ENCODE measurements at places on chromosomes 2 and 18.

GRCh38 chr2:160647967-160648685, 154.5 kb upstream of the RBMS1 start:
- DNase-seq = no peak

GRCh38 chr18:13716916-13717315, 9.4 kb downstream of the FAM210A start:
- DNase-seq = no peak

GRCh38 chr2:99657691-99658258, 168.0 kb upstream of the REV1 start:
- no peak for DNase-seq

DNA sequence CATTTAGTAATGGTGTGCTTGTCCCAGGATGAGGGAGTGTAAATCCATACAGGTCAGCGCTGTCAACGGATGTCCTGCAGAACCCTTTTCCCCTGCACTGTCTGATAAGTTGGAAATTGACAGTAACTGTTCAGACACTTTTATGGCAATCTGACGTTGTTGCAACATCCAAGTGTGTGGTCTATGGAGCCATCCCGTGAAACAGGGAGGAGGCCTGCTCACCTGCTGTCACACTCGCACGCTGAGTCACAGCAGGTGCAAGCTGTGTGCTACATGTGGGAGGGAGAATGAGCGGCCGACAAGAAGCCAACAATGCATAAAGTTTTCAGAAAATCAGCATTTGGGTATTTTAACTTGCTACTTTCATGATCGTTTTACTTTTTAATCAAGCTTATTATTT, 43.7 kb upstream of the RMDN2 start:
- DNase-seq = no peak

- no peak for DNase-seq
These were observed 56.4 kb downstream of the MAP4K3 start for GRCh38 chr2:39380525-39381150.

DNA sequence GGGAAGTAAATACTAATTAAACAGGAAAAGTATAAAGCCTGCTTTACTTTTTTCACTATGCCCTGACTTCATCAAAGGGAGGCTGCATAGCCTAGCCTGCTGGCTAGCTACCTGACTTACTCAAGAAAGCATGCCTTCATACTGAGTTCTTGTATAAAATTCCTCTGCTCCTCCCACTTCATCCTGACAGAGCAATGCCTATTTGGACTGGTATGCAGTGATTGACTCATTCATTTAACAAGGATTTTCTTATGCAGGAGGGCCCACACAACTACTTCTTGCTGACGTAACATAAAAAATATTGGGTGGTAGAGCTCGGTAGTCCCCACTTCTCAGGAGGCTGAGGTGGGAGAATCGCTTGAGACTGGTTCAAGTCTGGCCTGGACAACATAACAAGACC, 70.5 kb downstream of the PRPF40A start:
- no peak for DNase-seq

- DNase-seq = peak; percentile 71
These were observed 18.9 kb downstream of the GNLY start for GRCh38 chr2:85712849-85713612.

DNA sequence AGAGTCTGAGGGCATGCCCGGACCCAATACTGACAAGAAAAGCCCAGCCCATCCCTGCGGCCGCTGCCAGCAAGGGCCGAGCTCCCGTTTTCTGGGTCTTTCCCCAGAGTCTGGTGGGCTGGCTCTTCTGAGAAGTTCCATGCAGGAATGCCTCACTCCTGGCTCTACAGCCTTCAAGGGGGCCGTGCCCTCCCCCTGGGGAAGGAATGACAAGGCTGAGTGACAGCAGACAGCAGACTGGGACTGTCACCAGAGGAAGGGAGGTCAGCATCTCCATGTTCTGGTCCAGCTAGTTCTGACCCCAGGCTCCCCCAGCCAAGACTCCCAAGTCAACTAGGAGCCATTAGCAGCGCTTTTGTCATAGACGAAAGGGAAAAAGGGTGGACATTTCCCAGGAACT, 13.0 kb upstream of the SEMA4C start:
- no peak for DNase-seq

DNA sequence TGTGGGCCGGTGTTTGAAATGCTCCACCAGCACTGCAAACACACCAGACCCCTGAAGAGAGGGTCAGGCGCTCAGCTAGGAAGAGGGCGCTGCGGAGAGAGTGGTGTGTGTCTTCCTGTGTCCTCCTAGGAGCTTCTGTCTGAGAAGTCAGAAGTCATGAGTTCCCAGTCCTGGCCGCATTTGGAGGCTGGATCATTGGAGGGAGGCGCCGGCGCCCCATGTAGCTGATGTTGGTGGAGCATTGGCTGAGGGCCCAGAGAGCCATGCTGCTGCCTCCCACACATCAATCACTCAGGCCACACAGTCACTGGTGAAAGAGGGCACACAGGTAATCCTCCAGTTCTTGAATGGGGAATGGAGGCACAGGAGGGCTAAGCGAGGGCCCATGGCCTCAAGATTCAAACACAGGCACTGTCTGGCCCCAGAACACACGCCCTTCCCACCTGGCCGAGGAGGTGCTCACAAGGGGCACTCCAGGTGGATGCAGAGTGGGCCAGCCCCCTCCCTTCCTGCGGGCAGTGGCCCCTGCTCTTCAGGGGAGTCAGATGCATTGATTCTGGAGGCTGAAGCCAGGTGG, 66.3 kb downstream of the RRM2 start:
- DNase-seq = no peak

DNA sequence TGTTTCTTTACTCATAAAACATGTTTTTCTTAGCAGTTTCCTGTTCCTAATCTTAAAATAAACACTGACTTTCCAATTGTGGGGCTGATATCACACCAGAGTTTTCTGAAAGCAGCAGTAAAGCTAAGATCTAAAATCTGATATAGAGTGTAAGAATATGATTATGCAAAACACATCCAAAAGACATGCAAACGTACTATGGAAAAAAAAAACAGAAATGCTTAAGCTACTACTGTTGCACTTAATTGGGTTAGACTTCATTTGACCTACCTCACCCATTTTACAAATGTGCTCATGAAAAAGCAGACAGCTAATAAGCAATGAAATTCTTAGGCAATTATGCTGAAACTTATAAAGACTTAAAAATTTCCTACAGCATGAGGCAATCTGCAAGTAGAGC, 10.5 kb downstream of the CYTIP start:
- DNase-seq = no peak

GRCh38 chr2:233711312-233712008, 1.2 kb upstream of the UGT1A5 start:
- peak; percentile 65 for DNase-seq

DNA sequence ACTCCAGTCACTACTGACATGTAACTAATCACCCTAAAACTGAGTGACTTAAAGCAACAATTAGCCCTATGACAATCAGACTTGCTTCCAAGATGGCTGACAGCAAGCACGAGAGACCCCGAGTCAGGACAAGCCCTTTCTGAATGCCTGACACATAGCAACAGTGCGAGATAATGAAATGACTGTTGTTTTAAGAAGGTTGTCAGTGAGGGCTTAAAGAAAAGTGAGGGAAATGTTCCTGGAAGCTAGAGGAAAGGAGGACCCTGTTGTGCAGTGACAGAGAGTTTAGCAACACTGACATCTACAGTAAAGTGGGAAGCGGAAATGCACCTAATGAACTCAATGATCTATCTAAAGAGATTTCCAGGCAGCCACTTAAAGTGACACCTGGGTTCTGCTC, 163.1 kb downstream of the STK39 start:
- no peak for DNase-seq

GRCh38 chr2:95298486-95299111, 1.5 kb downstream of the KCNIP3 start:
- no peak for DNase-seq

- no peak for DNase-seq
These were observed 17.3 kb downstream of the TWIST2 start for GRCh38 chr2:238865015-238865719.

GRCh38 chr2:208062113-208062512, 36.8 kb upstream of the PLEKHM3 start:
- peak; percentile 58 for DNase-seq

GRCh38 chr2:134842930-134843490, 4.6 kb downstream of the ACMSD start:
- DNase-seq = no peak

Measured in suppressor macrophage treated with lipopolysaccharide for 1 hour (primary cell).